Stimulated activated CD4-positive, alpha-beta T cell treated with anti-CD3 and anti-CD28 coated beads, Interleukin-4, amount 100 ng/mL, for 48 hours (primary cell): ENCODE measurements at places on chromosomes 16 and 17.

DNA sequence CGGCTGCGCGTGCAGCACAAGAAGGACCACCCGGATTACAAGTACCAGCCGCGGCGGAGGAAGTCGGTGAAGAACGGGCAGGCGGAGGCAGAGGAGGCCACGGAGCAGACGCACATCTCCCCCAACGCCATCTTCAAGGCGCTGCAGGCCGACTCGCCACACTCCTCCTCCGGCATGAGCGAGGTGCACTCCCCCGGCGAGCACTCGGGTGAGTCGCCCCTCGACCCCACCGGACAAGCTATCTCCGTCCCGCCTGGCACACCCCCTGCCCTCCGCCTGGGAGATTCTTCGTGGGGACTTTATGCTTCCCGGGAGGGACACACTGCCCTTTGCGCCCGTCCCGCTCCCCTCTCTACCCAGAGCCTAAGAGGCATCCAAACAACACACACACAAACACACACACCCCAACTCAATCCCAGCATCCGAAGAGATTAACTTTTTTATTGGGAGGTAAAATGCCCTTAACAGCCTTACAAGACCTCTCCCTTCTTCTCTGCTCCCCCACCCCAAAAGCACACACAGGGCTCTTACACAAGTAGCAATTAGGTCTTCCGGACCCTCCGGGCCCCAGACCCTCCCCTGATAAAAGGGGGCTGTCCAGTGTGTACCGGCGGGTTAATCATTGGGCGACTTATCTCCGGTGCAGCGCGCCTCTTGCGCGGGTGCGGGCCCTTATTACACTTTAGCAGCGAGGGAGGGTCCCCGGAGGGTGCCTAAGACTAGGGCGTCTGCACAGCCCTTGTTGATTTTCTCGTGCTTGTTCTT is 2.1 kb downstream of the SOX9 start:
- DNase-seq = no peak

GRCh38 chr17:82325286-82326180 is 8.0 kb downstream of the SECTM1 start:
- DNase-seq = no peak

DNA sequence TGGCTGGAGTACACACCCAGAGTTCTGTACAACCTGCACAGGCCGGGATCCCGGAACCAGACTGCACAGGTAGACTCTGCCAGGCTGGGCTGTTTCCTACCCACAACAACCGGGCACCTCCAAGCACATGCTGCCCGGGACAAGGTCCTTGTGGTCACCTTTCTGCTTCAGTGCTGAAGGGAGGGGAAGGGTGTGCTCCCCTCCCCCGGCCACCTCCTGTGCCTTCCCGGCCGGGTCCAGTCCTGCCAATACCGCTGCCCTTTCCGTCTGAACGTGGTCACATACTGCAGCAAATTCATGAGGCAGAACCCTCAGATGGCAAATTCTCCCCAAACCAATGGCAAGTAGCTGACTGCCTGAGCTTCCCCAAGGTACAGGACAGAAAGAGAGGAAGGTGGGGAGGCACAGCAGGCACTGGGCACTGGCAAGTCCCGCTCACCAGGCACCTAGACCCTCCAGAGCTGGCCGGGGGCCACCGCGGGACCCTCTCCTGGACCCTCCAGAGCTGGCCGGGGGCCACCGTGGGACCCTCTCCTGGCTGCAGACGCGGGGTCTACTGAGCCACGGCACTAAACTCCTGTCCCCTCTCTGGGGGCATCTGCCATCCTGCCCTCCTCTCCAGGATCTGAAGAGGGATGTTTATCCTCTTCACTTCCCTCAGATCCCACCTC is 22.8 kb downstream of the SLC43A2 start:
- no peak for DNase-seq

DNA sequence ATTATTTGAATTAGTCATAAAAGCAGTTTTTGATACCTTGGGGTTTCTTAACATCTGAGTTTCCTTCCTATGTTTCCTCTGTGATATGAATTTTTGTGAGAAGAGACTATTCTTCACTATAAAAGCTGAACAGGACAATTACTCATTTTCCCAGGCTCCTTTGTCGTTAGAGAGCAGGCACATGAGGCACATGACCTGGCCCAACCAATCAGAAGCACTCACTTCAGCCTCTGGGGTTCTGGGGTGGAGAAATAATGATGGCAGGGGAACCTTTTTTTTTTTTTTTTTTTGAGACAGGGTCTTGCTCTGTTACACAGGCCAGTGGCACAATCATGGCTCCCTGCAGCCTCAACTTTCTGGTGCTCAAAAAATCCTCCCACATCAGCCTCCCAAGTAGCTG is 145.5 kb upstream of the ASIC2 start:
- no peak for DNase-seq

GRCh38 chr17:4897198-4897687 is 2.1 kb upstream of the C17orf107 start:
- DNase-seq = no peak

DNA sequence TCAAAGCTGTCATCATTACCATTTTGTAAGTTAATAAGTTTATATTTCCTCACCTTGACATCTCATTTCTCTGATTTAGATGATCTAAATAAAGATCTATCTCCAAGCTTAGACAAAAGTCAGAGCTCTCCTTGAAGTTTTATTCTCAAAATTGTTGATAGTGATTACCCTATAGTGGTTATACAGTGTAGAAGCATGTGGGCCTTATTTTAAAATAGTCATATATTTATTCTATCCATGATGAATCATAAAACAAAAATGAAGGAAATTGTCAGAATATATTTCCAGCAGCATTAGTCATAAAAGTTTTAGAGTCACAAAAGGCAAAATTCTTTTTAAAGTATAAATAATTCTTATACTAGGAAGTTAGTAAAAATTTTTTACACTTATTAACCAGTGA is 49.0 kb downstream of the RHOT1 start:
- DNase-seq = no peak

DNA sequence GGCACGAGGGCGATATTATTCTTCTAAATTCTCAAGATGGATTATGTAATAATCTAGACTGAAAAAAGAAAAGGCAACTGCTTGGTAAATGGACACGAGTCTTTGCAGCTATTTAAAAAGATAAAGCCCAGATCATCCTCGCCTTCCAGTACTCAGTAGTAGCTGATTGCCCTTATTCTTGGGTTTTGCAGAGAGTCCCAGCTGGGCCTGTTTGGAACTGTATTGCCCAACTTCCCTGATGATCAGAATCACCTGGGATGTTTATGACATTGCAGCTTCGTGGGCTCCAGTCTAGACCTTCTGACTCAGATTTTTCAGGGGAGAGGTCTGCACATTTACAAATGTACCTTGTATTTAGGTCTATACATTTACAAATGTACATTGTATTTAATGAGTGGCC is 213.5 kb downstream of the RAB11FIP4 start:
- no peak for DNase-seq

GRCh38 chr17:66725956-66726355 is 109.0 kb upstream of the CACNG5 start:
- no peak for DNase-seq

GRCh38 chr16:11253009-11253994 is 2.7 kb downstream of the SOCS1 start:
- DNase-seq = no peak

DNA sequence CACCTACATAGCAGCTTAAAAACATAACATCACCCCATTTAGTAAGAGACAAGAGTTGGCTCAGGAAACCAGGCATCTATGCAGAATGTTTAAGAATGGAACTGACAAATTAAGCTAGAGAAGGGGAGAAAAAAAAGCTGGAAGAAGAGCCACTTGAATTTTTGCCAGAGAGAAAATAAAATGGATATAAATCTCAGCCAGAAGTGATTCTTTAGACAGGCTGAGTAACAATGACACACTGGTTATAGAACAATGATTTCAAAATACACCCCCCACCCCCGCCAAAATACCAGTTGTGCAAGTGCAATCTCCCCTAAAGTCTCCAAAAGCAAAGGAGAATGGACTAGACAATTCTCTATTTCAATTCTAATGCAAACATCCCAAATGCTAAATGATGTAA is 22.4 kb downstream of the LSM12 start:
- DNase-seq = no peak

- no peak for DNase-seq
These were observed 66.3 kb upstream of the DOC2B start for GRCh38 chr17:247767-248166.

DNA sequence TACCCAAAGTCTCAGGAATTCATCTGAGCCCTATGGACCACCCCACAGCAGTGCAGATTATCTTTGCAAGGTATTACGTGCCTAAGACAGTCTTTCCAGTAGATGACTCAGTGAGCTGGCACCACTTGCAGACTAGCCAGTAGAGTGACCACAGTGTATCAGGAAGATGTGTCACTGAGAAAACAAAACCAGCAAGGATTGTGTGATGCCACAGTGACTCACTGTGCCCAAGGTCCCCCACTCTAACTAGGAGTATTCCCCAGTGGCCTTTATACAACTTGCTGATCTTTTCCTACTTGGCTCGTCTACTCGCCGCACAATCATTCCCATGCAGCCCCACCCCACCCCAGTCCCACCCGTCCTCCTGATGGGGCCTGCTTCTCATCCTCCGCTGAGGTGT is 26.8 kb upstream of the PRKCA start:
- DNase-seq = peak; percentile 22

- peak; percentile 59 for DNase-seq
These were observed 30.1 kb downstream of the VAC14 start for GRCh38 chr16:70770626-70771552.

GRCh38 chr17:79943347-79944241 is 92.1 kb downstream of the TBC1D16 start:
- DNase-seq = no peak

DNA sequence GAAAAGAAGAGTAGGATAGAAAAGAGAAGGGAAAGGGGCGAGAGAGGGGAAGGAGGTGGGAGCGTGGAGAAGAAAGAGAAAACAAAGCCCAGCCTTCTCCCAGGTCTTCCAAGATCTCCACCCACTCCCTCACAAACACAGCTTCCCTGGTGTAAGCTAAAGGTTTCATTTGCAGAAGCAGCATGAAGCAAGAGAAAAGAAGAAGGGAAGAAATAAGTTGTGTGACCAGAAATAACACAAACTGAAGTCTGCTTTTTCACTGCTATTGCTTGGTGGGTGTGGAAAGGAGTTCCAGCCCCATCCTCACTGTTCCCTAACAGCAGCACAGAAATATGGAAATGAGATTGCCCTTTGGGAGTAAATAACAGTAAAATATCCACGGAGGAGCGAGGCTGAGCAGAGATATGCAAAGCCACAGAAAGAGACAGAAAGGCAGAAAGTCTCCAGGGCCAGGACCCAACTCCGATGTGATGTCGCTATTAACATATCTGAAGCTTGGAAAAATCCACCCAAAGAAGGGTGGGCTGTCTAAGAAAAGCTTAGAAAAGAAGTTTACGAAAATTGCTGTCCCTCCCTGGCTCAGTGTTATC is 10.3 kb upstream of the GAS7 start:
- DNase-seq = no peak

- peak; percentile 8 for DNase-seq
These were observed 222.1 kb downstream of the RBFOX3 start for GRCh38 chr17:79388556-79389295.

DNA sequence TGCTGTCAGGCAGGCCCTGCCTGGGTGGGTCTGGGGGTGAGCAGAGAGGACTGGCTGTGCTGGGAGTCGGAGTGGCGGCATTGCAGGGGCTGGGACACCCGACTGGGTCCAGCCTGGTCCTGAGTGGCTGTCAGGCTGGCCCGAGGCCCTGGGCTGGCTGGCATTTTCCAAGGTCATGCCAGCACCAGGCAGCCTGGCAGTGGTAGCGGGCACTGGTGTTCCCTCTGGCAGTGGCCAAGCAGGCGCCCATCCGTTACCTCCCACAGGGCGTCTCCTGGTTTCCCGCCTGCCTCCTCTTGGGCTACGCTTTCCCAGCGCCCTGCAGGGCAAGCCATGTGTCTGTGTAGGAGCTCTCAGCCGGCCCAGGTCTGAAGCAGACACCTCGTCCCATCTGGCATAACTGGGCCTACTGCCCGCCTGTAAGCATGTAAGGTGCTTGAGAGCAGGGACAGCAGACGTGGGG is 5.7 kb upstream of the PKMYT1 start:
- no peak for DNase-seq

DNA sequence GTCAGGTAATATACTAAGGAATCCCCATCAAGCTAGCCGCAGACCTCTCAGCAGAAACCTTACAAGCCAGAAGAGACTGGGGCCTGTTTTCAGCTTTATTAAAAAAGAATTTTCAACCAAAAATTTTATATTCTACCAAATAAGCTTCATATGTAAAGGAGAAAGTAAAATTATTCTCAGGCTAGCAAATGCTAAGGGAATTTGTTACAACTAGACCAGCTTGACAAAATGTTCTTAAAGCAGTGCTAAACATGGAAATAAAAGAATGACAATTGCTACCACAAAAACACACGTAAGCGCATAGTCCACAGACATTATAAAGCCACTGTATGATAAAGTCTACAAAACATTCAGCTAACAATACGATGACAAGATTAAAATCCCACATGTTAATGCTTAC is 449.4 kb upstream of the MON1B start:
- DNase-seq = no peak

DNA sequence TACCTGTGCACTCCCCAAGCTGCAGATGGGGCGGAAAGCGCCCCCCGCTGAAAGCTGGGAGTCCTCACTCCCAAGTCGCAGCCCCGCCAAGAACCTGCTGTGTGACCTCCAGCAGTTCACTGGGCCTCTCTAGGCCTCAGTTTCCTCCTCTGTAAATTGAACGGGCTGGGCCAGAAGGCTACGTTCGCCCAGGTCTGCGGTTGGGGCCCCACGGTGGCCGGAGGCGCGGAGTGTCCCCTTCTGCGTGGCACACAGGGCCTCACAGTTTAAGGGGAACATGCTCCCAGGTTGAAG is 628 bp downstream of the GALK1 start:
- DNase-seq = no peak

DNA sequence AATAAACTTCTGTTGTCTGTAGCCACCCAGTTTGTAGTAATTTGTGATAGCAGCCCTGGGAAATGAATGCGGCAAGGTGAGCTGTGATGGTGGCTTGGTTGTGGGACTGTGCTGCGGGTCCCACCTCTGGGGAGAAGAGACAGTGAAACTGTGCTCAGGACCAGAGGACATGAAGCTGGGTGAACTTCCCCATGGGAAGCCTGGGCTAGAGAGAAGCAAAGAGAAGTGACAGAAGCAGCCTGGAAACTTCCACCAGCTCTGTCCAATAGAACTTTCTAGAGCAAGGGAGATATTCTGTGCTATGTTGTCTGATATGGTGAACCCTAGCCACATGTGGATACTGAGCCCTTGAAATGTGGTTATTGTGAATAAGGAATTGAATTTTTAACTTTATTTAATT is 51.5 kb upstream of the EMP2 start:
- no peak for DNase-seq

- no peak for DNase-seq
These were observed 251.6 kb upstream of the TNRC6C start for GRCh38 chr17:77706938-77707337.

- no peak for DNase-seq
These were observed 42.4 kb upstream of the NF1 start for GRCh38 chr17:31052187-31052889.

GRCh38 chr17:8371786-8372185 is 4.7 kb downstream of the KRABD2 start:
- no peak for DNase-seq

GRCh38 chr16:85466989-85467388 is 146.1 kb upstream of the GSE1 start:
- no peak for DNase-seq

GRCh38 chr17:4369557-4370230 is 3.2 kb upstream of the UBE2G1 start:
- no peak for DNase-seq

- DNase-seq = no peak
These were observed 324.1 kb upstream of the GOT2 start for GRCh38 chr16:59058250-59058649.

GRCh38 chr16:67137605-67138004 is 13.2 kb downstream of the B3GNT9 start:
- no peak for DNase-seq
